ENCODE measurements at places on chromosomes 2 and 18. TPM values are rescaled to one million over a fixed set of nuclear protein-coding genes. Genes with fewer than 3 reads are reported as not detected.
A peak's percentile ranks its signal among the peaks of the same experiment; 100 is the strongest.

- no peak for DNase-seq
These were observed 447.5 kb upstream of the FSIP2 start for GRCh38 chr2:185291035-185291647.

- DNase-seq: no peak
These were observed 61.0 kb downstream of the ZAP70 start for GRCh38 chr2:97774425-97774824.

DNA sequence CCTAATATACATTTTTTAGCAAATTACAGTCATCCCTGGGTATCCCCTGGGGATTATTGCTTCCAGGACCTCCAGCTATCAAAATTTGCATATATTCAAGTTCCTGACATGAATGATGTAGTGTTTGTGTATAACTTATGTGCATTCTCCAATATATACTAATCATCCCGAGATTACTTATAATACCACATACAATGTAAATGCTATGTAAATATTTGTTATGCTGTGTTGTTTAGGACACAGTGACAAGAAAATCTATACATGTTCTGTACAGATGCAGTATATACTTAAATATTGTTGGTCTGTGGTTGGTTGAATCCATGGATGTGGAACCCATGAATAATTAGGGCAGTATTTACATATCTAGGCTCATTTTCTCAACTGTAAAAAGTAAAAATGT lies 1060.3 kb downstream of the DSC3 start:
- no peak for DNase-seq

GRCh38 chr2:46802665-46803546 lies 112.7 kb downstream of the MCFD2 start:
- DNase-seq: no peak

GRCh38 chr2:19189391-19189790 lies 169.0 kb downstream of the OSR1 start:
- DNase-seq: no peak

GRCh38 chr2:96841701-96842495 lies 1.9 kb downstream of the ANKRD23 start:
- DNase-seq: no peak

- peak; percentile 59 for DNase-seq
These were observed 16.5 kb downstream of the PARD3B start for GRCh38 chr2:204561771-204562170.

DNA sequence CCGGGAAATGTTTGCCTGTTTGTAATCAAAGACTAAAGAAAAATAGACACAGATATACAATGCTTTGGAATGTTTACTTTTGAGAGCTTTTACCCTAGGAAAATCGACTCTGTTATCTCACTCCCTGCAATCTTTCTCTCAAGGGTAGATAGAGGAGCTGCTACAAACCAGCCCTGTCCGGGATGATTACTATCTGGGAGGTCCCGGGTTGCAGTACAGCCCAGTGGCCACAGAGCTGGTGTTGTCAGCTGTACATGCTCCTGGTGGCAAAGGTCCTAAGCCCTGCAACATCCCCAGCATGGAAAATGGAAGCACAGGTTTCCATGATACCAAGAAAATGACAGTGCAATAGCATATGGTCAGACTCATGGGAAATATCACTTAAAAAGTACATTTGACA lies 570.5 kb upstream of the SOX11 start:
- no peak for DNase-seq

B4GALT6 gene
- total RNA-seq: 5.3 TPM

STPG4 gene
- 6.5 TPM for total RNA-seq

SCYGR4 gene
- not detected for total RNA-seq

Measured in PC-9 (cell line).